Activated effector memory CD4-positive, alpha-beta T cell treated with Interleukin-2 at 50 U/mL for 16 hours (primary cell): ENCODE measurements at places on chromosomes 3 and 15.

DNA sequence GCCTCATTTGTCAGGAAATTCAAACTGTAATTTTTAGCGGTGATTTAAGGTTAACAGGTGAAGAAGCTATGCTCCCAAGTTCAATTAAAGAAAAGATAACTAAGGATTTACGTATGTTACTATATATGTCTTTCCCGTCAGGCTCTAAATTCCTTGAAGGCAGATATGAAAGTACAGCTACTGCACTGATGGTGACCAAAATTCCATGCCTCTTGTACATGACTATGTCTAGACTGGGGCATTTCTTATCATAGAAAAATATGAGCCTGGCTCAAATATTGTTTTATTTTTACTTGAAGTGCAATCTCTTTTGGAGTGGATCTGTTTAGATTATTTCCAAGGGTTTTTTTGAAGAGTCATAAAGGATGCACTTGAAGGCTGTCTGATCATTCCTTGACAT, 647.1 kb upstream of the KCNMB2 start:
- no peak for DNase-seq

GRCh38 chr3:58082047-58082446, 73.8 kb downstream of the FLNB start:
- DNase-seq: no peak

DNA sequence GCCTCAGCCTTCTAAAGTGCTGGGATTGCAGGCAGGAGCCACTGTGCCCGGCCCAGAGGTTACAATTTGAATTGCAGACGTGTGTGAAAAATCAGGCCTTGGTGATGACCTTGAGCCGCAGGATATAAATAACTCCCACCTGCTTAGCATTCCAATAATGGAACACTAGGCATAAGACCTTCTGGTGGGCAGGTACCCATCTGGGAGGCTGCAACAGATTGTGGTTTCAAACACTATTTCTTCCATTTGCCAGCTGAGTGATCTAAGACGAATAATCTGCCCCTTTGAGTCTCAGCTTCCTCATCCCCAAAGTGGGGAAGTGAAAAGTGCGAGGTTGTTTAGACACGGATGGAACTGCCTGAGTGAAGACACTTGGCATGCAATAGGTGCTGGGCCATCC, 47.7 kb upstream of the HERC1 start:
- no peak for DNase-seq

GRCh38 chr3:48716508-48716981, 476 bp downstream of the IP6K2 start:
- DNase-seq: peak; percentile 6

DNA sequence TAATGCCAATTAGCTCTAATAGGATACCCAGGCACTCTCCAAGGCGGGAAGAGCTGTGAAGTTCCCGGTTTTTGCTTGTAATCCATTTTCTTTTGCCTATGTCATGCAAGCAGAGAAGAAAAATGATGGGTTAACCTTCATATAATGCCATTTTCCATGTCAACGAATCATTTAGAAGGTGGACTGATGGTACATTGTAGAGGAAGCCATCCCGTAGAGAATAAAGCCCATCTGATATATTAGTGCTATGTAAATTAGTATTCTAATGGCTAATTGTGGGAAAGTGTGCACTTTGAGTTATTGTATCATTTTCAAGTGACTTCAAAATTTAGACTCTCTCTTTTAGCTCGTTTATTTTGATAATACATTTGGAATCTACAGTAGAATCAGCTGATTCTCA, 509.1 kb downstream of the ROBO2 start:
- no peak for DNase-seq

DNA sequence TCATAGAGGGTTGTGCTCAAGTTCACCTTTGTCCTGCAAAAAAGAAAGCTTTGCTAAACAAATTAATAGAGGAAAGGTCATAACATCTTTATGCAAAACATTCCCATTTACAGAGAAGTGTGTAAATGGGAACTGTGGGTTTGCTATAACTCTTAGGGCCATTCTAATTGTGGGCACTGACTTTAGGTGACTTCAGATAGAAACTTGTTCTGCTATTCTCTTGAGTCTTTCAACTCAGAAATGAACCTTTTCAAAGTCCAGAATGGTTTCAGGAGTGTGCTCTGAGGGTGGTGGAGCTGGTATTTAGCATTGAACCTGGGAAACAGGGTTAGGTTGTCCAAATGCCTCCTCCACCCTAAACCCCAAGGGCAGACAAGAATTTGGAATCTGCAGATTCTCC, 34.0 kb downstream of the SPTSSB start:
- no peak for DNase-seq

- DNase-seq: no peak
Observed at GRCh38 chr3:114586119-114586518, 292.3 kb downstream of the TIGIT start.

GRCh38 chr3:64687781-64688604, at the start of gene ADAMTS9:
Gene ADAMTS9, minus strand, starts transcription at chr3:64688000. Its CDS starts 343 bp downstream, at chr3:64687657.
- DNase-seq: no peak

DNA sequence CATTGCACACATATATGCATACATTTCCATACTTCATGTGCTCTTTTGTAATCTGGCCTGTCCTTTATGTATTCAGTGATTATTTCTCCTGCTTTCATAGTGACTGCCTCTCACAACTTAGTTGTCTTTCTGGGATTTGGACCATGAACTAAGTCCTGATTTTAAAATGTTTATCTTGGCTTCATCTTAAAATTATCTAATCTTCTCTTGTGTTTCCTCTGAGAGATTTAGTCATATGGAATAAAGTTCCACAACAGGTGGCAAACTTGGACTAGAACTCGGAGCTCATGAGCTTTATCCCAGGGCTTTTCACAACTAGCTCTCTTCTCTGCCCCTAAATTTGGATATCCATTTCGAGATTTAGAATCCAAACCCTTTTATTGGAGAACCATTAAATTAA, 44.3 kb downstream of the U2SURP start:
- DNase-seq: no peak

DNA sequence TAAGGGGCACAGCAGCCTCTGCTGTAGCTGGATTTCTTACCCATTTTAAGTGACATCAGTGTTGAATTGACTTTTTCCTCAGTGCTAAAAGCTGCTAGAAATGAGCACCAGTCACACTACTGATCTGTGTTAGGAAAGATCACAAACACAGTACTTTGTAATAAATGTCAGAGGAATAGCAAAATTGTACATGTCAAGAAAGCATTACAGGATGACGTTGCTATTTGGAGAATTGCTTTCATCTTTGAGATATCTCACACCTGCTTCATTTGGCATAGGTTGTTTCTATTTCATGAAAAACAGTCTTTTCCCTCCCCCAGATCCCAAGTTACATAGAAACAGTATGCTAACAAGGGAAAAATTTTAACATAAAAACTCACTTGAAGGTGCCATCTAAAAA, 77.8 kb downstream of the SLC25A26 start:
- DNase-seq: no peak

GRCh38 chr3:81302045-81302444, 459.4 kb downstream of the GBE1 start:
- no peak for DNase-seq

DNA sequence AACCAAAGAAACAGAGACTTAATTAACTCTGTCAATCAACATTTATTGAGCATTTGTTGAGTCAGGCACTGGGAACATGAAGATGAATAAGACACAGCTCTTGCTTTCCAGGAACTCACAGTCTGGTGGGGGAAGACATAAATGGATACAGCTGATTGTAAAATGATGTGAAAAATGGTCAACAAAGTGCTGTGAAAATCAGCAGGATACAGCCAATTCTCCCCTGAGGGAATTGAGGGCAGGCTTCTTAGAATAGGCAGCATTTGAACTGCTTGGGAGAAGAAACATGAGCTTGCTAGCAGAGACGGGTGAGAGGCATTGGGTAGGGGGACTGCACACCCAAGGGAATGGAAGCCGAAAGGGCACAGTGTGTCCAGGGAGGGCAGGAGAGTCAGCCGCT, 41.1 kb downstream of the MFSD1 start:
- no peak for DNase-seq

- no peak for DNase-seq
Observed at GRCh38 chr3:168289471-168290008, 193.8 kb upstream of the GOLIM4 start.

GRCh38 chr3:47022641-47023071, 43.2 kb downstream of the NBEAL2 start:
- DNase-seq: no peak

DNA sequence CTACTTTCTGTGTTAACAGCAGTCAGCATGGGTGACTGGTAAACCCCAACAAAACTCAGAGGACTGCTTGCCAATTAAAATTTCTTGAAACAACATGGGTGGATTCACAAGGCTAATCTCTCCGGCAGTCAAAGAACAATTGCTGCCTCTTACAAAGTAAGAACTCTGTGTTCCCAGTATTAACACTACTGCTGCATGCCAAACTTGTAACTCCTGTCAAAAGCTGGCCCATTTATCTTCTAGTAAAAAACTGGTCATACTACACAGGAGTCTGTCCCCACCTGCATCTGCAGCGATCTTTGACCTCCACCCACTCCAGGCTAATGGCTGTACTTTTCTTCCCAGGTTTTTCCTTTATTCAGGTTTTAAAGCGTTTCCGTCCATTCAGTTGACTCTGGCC, 8.7 kb upstream of the ZNF589 start:
- DNase-seq: no peak

DNA sequence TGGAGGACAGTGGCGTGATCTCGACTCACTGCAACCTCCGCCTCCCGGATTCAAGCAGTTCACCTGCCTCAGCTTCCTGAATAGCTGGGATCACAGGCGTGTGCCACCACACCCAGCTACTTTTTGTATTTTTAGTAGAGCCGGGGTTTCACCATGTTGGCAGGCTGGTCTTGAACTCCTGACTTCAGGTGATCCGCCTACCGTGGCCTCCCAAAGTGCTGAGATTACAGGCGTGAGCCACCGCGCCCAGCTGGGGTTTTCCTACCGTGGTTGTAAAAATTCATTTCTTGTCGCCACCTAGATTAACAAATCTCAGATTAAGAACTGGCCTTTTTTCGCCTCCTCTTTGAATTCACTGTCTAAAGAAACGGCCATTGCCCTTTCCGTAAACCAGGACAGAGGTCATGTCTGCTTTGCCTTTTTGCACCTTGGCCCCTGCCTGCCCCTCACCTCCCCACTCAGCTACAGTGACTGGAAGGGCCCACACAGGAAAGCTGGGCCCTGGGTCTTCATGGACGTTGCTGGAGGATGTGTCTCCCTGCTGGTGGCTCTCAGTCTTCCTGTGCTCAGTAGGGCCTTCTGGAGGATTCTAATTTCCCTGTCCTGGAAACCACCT, 17.2 kb downstream of the ZNF710 start:
- DNase-seq: no peak

DNA sequence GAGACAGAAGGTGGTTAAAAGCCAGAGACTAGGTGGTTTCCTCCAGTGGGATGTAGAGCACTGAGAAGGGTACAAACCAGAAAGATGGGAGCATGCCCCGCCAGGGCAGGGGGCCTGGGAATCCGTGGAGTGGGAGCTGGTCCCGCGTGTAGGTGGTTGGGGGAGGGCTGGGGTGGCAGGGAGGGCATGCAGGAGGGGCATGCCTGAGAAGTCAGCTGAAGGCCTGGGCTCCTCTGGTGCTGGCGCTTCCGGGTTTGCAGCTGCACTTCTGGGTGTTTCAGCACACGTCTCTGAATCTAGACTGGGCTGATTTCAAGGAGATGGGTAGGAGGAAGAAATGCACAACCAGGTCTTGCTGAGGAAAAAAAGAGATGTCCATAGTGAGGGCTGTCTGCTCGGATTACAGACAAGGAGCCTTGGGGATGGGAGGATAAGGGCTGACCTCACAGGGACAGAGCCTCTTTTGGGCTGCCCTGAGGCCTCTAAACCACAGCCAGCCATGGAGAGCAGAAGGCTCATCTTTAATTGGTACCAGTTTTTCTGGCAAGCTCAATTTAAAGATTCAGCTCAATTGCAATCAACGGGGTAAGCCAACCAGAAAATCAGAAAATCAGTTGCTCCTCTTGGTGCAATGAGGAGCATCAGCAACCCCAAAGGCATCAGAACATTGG, 151.9 kb downstream of the FAM43A start:
- DNase-seq: no peak

GRCh38 chr3:83454353-83454752, 1504.4 kb upstream of the CADM2 start:
- DNase-seq: no peak

- DNase-seq: no peak
Observed at GRCh38 chr15:62745621-62746225, 296.8 kb upstream of the TPM1 start.

GRCh38 chr15:68328964-68329363, 51.4 kb downstream of the FEM1B start:
- no peak for DNase-seq

GRCh38 chr3:179671747-179672242, 19.0 kb downstream of the USP13 start:
- no peak for DNase-seq

- DNase-seq: no peak
Observed at GRCh38 chr3:157290766-157291165, 130.8 kb upstream of the CCNL1 start.

- no peak for DNase-seq
Observed at GRCh38 chr3:184908859-184909258, 96.9 kb downstream of the VPS8 start.

- DNase-seq: no peak
Observed at GRCh38 chr3:123605789-123606234, 21.0 kb upstream of the HACD2 start.

DNA sequence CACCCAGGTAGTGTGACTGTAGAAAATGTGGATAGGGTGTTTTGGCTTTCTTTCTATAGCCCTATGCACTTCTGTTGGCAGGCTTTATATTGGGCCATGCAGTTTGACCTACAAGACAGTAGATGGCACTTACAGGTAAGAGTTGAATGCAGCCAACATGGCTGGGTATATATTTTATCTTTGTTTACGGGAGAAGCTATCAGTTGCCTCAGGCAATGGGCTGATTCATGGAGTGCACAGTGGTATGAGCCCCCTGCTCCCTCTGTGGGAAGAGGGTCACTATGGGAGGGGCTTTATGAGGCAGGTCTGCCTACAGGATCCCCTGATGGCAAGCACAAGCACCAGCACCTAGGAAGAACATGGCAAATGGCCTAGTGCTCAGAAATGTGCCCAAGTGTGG, 301.2 kb upstream of the CDIN1 start:
- DNase-seq: no peak

GRCh38 chr15:39365873-39366272, 215.0 kb upstream of the THBS1 start:
- DNase-seq: no peak

DNA sequence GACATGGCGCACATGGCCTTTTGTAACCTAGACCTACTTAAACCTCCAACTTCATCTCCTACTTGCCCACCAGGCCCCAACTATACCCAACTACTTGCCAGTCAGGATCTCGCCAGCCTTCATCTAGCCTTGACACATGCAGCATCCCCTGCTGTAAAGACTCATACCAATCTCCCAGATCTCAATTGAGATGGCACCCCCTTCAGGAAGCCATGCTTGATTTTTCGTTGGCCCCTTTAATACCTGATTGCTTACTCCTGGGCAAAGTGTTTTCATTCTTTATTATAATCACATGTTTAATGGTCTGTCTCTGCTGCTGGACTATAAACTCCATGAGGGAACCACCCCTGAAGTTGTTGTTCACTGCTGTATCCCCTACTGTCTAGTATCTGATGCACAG, 150.8 kb downstream of the SOX2 start:
- DNase-seq: no peak

GRCh38 chr3:134864636-134865035, 69.6 kb downstream of the EPHB1 start:
- no peak for DNase-seq
